ENCODE measurements at places on chromosomes 1 and 21.

GRCh38 chr1:67290236-67290635 lies 17.4 kb upstream of the IL12RB2 start:
- DNase-seq, result no peak

DNA sequence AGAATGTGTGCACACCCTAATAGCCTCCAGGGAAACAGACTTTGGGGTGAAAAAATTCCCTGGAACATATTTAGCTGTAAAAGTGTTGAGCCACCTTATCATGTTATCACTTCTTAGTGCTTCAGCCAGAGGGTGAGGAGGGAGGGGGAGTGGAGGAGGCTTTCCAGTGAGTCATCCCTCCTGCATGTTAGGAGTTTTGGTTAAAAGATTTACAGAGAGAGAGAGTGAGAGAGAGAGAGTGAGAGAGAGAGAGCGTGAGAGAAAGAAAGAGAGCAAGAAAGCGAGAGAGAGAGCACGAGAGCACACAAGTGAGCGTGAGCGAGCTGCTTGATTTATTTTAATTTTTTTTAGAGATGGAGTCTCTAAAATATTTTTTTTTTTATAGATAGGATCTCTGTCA lies 13.5 kb upstream of the CACNA1E start:
- no peak for DNase-seq

DNA sequence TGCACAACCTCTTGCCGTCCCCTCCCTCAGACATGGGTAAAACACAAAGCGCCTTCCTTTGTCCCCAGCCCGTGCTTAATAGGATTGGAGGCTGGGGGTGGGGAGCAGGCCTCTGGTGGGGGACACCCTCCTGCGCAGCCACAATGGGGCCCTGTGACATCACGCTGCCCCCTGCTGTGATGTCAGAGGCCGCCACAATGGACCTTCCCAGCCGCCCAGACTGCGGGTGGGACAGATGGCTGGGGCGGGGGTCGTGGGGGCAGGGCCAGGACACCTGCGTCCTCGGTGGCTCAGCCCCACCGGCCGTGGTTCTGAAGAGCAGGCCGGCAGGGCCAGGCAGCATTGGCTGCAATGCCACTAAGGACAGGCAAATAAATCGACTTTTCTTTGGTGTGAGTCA lies 39.9 kb downstream of the EPHA2 start:
- no peak for DNase-seq

DNA sequence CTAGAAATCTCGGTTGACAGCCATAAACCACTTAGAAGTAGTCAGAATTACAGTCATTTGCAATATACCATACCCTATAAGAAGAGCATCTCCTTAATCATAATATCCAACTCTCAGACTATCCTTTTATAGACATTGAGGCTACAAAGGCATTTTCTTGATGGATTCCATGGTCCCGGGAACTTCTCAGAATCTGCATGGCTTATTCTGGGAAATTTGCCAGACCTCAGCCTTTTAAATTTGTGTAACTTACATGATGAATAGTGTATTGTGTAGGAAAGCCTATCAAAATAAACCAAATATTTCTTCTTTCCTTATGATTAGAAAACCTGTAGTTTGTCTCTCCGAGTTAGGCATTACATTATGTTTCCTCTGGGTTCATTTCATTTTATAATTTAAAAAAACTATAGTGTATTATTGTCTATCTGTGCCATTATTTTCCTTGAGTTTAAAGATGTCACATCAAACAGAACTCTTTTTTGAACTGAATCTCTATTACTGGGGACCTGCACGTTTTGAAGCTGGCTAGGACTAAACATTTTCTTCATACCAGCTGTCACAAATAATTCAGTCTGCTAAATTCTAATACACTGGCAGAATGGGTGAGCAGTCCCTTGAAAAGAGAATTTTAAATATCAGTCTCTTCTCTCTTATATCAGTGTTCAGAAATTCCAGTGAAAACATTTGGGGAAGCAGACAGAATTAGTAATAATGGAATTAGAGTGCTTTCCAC lies 102.9 kb downstream of the GABPA start:
- no peak for DNase-seq

DNA sequence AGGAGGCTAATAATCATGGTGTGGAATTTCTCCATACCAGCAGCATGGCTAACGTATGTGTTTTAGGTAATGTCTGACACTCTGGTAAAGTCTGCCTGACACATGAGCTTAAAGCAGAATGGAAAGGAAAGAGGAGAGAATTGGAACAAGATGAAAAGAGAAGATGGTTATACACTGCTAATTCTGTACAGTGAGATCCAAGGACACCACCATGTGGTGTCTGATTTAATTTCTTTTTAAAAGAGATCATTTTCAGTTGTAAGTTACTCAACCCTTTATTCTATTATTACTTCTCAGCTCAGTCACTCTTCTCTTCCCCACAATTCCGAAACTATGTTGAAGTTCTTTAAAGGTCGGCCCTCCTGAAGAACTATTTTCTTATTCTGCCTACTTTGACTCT lies 15.6 kb downstream of the PRKAB2 start:
- DNase-seq, result no peak

DNA sequence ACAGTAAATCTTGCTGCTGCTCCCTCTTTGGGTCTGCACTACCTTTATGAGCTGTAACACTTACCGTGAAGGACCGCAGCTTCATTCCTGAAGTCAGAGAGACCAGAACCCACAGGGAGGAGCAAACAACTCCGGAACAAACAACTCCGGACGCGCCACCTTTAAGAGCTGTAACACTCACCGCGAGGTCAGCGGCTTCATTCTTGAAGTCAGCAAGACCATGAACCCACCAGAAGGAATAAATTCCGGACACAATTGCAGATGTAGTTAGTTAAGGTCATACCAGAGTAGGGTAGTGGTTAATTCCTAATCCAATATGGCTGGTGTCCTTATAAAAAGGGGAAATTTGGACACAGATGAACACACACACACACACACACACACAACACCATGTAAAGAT lies 37.7 kb downstream of the VTCN1 start:
- DNase-seq, result no peak

- DNase-seq, result no peak
Measured at GRCh38 chr1:199854686-199855321, 172.7 kb upstream of the NR5A2 start.

GRCh38 chr1:56068908-56069307 lies 510.5 kb downstream of the PLPP3 start:
- DNase-seq, result no peak

GRCh38 chr1:21781815-21782348 lies 1.1 kb downstream of the USP48 start:
- DNase-seq, result no peak

GRCh38 chr1:63921802-63922201 lies 148.0 kb downstream of the ROR1 start:
- no peak for DNase-seq

DNA sequence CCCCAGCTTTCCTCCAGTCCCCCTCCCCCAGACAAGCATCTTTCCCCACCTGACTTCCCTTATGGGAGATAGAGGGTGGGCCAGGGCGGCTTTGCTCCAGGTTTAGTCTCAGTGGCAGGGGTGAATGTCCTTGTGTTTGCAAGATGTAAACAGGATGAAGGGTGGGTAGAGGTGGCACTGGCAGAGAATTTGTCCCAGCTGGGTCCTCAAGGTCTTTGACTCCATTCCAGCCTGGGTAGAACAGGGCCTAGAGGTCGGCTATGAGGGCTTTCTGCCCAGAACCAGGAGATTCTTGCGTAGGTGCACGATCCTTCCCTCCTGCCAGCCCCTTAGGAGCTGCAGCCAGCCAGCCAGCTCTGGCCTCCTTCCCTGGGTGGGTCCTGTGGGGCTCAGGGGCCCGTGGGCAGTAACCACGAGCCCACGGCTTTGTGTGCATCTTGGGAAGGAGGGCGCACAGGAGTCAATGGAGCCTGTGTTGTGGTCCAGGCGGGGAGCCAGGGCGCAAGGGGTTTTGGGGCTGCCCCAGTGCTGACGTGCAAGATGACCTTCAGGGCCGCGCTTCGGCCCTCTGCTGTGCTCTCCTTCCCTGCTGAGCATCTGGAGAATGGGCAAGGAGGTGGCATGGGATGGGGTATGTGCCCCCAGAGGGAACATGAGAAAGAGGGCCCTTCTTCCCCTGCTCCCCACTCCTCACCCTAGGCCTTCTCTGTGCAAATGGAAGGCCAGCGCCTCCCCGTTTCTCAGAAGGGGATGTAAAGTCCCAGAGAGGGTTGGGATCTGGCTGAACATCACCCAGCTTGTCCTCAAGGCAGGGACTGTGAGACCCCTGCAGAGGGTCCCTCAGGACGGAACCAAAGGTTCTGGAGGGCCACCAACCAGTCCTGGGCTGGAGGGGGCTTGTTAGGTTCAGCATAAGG lies 15.7 kb downstream of the POU3F1 start:
- no peak for DNase-seq

- DNase-seq, result no peak
Measured at GRCh38 chr1:101154547-101154946, 82.3 kb upstream of the S1PR1 start.

Measured in activated T-helper 1 cell treated with anti-CD3 and anti-CD28 coated beads, Interleukin-2, amount 50 U/mL, for 16 hours (primary cell).